H1 (cell line): ENCODE measurements at places on chromosomes 12 and 14. TPM values are rescaled to one million over a fixed set of nuclear protein-coding genes. Genes with fewer than 3 reads are reported as not detected.
A peak's percentile ranks its signal among the peaks of the same experiment; 100 is the strongest.

- no peaks in the 10 kb centered on the region for H3K27me3 ChIP-seq
- no peaks in the 10 kb centered on the region for H3K4me1 ChIP-seq
- H3K36me3 ChIP-seq, result no peaks in the 10 kb centered on the region
- H3K4me3 ChIP-seq, result no peak overlapping the region
- DNase-seq, result no peak
Measured at GRCh38 chr14:78638926-78639325, 468.8 kb downstream of the NRXN3 start.

Gene TAS2R30
- 0.75 and 1.0 TPM in 2 replicates for total RNA-seq

DNA sequence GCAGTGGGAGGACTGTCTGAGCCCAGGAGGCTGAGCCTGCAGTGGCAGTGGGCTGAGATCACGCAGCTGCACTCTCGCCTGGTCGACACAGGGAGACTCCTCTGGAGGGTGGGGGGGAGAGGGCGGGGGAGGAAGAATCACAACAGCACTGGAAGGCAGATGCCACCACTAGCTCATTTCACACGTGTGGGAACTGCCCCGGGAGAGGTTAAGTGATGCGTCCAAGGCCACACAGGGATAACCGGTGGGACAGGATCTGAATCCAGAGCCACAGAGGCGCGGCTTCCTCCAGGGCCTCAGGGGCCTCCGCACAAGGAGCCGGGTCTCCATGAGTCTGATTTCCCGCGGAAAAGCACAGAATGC is 20.8 kb downstream of the STX2 start:
- no peaks in the 10 kb centered on the region for H3K27me3 ChIP-seq
- DNase-seq, result no peak
- peaks cover 17% of the 10 kb centered on the region for H3K4me1 ChIP-seq
- H3K27ac ChIP-seq, result no peak overlapping the region
- peaks cover 7% of the 10 kb centered on the region; the same call in 1 of the 2 replicates for H3K36me3 ChIP-seq

Gene STAC3
- 1.3 and 1.9 TPM in 2 replicates for total RNA-seq

Gene TCTN2
- total RNA-seq, result 7.2 and 8.4 TPM in 2 replicates

DNA sequence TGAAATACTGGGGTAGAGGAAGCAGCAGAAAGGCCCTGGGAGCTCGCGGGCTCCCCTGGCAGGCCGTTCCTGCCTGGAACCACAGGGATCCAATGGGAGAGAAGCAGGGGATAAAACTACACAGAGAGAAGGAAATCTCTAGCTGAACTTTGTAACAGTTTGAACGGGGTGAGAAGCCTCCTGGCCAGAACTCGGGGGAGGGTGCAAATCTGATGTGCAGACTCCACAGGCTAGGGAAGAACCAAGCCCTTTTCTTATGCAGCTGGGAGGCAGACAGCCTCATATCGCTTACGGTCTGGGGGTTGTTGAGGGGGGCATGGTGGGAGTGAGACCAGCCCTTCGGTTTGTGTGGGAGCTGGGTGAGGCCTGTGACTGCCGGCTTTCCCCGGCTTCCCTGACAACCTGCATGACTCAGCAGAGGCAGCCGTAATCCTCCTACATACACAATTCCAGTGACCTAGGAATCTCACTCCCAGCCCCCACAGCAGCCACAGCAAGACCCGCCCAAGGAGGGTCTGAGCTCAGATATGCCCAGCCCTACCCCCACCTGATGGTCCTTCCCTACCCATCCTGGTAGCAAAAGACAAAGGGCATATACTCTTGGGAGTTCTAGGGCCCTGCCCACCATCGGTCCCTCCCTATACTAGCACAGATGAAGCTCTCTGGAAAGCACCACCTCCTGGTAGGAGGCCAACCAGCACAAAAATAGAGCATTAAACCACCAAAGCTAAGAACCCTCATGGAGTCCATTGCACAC is 143.0 kb downstream of the TMTC1 start:
- H3K4me3 ChIP-seq, result no peak overlapping the region
- no peaks in the 10 kb centered on the region for H3K36me3 ChIP-seq

DNA sequence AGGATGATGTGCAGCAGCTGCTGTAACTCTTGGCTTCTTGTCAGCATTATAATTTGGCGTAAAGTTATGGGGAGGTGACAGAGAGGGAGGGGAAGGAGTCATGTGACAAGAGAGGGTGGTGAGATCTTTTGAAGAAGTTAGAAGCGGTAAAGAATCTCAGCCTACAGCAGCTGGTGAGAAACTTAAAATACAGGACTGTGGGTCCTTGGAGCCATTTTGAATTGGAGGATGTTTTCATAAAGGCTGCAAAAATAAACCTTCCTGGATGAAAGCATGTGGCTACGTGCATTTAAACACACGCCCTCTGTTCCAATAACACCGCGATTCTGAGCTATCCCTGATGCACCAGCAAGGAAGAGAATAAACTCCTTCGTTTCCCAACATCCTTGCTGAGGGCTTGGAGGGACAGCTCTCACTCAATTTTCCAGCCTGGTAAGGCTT is 133.7 kb downstream of the TMEM30B start:
- no peak overlapping the region for H3K4me3 ChIP-seq
- no peak overlapping the region for H3K27ac ChIP-seq
- H3K4me1 ChIP-seq, result no peaks in the 10 kb centered on the region
- DNase-seq, result no peak

- H3K36me3 ChIP-seq, result no peaks in the 10 kb centered on the region
- no peaks in the 10 kb centered on the region for H3K27me3 ChIP-seq
- no peaks in the 10 kb centered on the region for H3K4me1 ChIP-seq
- no peak for DNase-seq
- no peak overlapping the region for H3K27ac ChIP-seq
Measured at GRCh38 chr12:64236549-64236948, 14.5 kb upstream of the KICS2 start.

DNA sequence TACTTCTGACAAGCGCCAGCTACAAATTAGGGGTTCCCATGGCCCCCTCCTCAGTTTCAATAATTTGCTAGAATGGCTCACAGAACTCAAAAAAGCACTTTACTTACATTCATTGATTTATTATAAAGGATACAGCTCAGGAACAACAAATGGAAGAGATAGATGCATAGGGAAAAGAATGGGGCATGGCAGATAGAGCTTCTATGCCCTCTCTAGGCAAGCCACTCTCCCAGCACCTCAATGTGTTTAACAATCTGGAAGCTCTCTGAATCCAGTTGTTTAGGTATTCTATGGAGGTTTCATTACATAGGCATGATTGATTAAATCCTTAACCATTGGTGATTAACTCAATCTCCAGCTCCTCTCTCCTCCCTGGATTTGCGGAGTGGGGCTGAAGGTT is 184.5 kb upstream of the DAAM1 start:
- H3K4me1 ChIP-seq, result no peaks in the 10 kb centered on the region
- no peaks in the 10 kb centered on the region; the same call in 1 of the 2 replicates for H3K36me3 ChIP-seq
- no peak overlapping the region for H3K4me3 ChIP-seq
- no peak for DNase-seq

GRCh38 chr14:76133103-76133502 is 18.6 kb upstream of the GPATCH2L start:
- DNase-seq, result no peak
- H3K36me3 ChIP-seq, result no peaks in the 10 kb centered on the region
- H3K4me1 ChIP-seq, result peaks cover 7% of the 10 kb centered on the region
- H3K27me3 ChIP-seq, result peaks cover 2% of the 10 kb centered on the region

Gene EDDM3A
- total RNA-seq, result not detected in 2 replicates

Gene KRT86
- total RNA-seq, result 0.15 TPM in 1 of 2 replicates, not detected in the other

DNA sequence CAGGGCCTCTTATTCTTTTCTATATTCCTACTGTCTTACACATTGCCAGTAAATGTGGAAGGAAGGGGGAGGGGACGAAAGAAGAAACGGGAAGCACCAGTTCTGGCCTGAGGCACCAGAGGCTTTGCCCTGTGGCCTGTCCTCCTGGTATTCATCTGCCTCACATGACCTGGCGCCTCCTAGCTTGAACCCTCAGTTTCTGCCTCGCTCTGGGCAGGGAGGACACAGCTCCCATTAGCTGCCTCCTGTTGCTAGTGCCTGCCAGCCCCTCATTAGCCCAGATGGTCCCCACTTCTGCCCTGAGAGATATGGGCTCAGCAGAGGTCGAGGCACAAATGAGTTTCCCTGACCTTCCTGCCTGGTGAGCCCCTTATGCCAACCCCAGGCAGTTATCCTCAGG is 3.0 kb upstream of the PLEKHG6 start:
- no peak overlapping the region for H3K4me3 ChIP-seq
- H3K27ac ChIP-seq, result no peak overlapping the region
- H3K4me1 ChIP-seq, result no peaks in the 10 kb centered on the region
- H3K27me3 ChIP-seq, result no peaks in the 10 kb centered on the region; the same call in none of the 2 replicates

DNA sequence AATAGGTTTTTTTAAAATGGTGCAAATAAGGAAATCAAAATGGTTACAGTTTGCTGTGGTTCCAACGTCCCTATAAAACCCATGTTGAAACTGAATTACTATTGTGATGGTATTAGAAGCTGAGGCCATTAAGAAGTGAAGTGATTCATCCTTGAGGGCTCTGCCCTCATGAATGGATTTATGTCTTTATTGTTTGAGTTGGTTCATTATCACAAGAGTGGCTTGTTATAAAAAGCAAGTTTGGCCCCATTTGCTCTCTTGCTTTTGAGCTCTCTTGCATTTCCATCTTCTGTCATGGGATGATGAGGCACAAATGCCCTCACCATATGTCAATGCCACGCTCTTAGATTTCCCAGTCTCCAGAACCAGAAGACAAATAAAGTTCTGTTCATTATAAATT is 62.3 kb downstream of the PRKD1 start:
- H3K27ac ChIP-seq, result no peak overlapping the region
- no peaks in the 10 kb centered on the region for H3K27me3 ChIP-seq
- DNase-seq, result no peak

Gene CNTN1
- total RNA-seq, result 21.0 and 21.8 TPM in 2 replicates

GRCh38 chr12:3253682-3254275 is 176.6 kb downstream of the TSPAN9 start:
- 0 out of 2 replicates have a peak, but pooled peaks cover 2% of the 10 kb centered on the region for H3K4me1 ChIP-seq
- H3K4me3 ChIP-seq, result no peak overlapping the region
- no peaks in the 10 kb centered on the region for H3K36me3 ChIP-seq
- no peaks in the 10 kb centered on the region for H3K27me3 ChIP-seq
- H3K27ac ChIP-seq, result no peak overlapping the region

DNA sequence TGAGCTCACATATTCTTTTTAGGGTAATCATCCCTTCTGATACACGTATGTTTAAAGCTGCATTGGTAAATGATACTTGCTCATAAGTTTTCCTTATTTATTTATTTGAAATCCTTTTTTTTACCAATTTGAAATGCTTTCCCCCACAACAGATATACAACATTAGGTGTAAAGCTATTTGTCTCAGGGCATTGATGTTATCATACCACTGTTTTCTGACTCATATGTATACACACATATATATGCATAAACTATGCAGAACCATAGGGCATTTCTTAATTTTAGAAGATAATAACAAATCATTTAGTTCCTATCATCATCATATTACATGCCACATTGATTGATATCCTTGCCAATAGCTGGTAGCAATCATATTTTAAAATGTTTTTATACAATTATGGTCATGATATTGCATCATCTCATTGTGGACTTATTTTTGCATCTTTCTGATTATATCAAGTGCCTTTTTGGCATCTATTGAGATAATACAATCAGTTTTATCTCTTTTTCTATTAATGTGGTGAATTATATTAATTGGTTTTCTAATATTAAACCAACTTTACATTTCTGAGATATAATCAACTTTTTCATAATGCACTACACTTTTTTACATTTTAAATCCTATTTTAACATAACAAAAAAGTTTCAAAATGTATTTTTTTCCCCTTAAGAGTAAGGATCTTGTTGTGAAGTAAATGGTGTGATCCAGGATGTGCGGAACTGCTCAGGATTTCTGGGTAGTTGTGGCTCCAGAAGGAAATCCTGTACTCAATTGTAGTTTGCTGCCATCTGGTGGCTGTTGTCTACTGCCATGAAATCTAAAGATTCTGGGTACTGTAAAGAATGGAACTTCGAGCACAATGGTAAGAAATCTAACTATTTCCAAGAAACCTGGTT is 16.7 kb downstream of the OR9K2 start:
- no peaks in the 10 kb centered on the region for H3K36me3 ChIP-seq
- no peaks in the 10 kb centered on the region for H3K27me3 ChIP-seq
- DNase-seq, result peak; percentile 5

DNA sequence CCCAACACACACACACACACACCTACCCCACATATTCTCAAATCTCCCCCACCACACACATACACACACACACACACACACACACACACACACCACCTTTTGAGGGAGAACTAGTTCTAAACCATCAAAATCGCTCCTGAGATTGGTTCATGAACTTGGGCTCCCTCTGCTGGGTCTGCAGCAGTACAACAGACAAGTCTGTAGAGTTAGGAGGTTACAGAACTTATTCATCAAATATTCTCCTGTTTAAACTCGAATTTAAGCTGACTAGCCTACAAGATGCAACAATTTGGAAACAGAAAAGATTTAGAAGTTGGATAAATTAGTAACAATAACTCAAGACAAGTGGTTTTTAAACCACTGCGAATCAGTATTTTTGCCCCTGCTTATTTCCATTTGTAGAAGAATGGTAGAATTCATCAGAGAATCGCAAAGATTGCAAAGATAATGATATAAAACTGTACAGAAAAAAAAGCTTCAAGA is 136.4 kb upstream of the USP15 start:
- no peaks in the 10 kb centered on the region for H3K27me3 ChIP-seq
- peak; percentile 56 for DNase-seq
- no peaks in the 10 kb centered on the region for H3K4me1 ChIP-seq
- H3K36me3 ChIP-seq, result no peaks in the 10 kb centered on the region

Gene SLC5A8
- total RNA-seq, result 0.11 TPM in 1 of 2 replicates, not detected in the other

DNA sequence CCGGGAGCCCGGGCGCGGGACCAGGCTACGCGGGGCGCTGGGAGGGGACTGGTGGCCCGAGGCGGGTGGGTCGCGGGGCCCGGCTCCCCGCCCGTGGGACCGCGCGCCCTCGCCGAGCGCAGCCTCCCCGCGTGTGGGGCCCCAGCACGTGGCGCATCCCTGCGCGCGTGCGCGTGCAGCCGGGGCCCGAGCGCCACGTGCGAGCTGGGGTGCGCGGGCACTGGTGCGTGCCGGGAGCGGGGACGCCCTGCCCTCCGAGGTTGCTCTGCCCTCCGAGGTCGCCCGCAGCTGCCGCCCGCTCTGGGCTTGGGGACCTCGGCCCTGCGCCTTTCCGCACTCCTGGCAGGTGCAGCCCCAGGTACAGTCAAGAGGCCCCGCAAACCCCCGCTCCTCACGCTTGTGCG is 365 bp upstream of the CCDC88C start:
- peak overlapping the region; percentile 35 for H3K4me3 ChIP-seq
- no peak overlapping the region for H3K27ac ChIP-seq
- peaks cover 6% of the 10 kb centered on the region; the same call in 1 of the 2 replicates for H3K27me3 ChIP-seq
- peak; percentile 82 for DNase-seq

DNA sequence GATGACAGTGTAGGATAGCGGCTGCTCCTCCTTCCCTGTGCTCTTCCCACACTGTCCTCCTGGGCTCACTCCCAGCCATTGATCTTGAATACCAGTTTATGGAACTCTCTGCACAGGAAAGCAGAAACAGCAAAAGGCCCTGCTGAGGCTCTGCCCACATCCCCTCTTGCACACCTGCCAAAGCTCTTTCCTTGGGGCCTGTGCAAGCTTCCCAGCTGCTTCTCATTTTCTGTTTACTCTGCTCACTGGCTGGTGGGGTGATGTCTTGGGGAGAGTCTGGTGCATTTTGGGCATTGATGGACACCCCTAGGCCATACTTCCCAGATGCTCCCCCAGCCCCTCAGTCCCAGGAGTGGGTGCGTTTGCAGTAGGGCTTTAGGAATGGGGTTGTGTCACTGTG is 361.8 kb downstream of the TMEM121 start:
- H3K27me3 ChIP-seq, result no peaks in the 10 kb centered on the region
- no peak overlapping the region for H3K4me3 ChIP-seq
- no peaks in the 10 kb centered on the region for H3K36me3 ChIP-seq
- no peak for DNase-seq

Gene PIK3C2G
- not detected in 2 replicates for total RNA-seq

Gene USP44
- 191 and 197 TPM in 2 replicates for total RNA-seq
